Esophagus squamous epithelium (tissue), 5 donors: ENCODE measurements at places on chromosomes 4 and X.
A peak's percentile ranks its signal among the peaks of the same experiment; 100 is the strongest.

DNA sequence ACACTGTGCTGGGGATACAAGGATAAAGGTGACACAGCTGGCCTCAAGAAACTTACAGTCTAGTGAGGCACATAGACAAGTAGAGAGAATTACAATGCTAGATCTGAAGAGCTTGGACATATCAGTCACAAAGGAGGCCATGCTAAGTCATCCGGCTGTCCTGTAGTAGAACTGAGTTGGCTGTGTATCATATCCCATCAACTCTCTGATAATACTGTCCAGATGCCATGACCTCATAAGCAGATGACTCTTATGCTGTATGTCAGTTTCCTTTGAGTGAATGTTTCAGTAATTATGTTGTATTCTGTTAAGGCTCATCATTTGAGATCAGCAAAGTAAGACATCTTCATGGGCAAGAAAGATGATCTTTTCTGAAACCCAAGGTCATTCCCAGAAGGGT, 442.9 kb downstream of the MID1IP1 start:
- no peaks in the 10 kb centered on the region for H3K27me3 ChIP-seq
- DNase-seq = no peak
- no peak overlapping the region for H3K4me3 ChIP-seq

DNA sequence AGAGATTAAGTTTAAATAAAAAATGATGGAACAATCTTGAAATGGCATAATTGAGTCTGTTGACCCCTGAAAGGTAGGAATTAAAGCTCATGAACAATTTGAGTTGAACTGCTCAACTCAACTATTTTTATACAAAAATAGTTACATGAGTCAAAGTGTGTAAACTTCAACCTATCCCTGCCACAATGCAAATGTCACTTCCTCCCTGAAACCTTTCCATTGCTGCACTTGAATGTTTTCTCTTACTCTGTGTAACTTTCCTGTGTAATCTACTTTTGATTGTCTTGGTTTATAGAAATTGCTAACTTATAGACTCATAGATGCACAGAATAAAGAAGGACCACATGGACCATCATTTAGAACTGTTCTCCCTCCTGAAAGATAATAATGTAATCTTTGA, 218.5 kb downstream of the GBA3 start:
- H3K27ac ChIP-seq = no peak overlapping the region
- DNase-seq = no peak
- no peaks in the 10 kb centered on the region for H3K27me3 ChIP-seq
- no peaks in the 10 kb centered on the region for H3K36me3 ChIP-seq

GRCh38 chr4:73682508-73682907, 57.9 kb upstream of the CXCL8 start:
- H3K27ac ChIP-seq = peak overlapping the region; percentile 33
- DNase-seq = no peak
- H3K27me3 ChIP-seq = no peaks in the 10 kb centered on the region
- no peaks in the 10 kb centered on the region for H3K36me3 ChIP-seq
- no peak overlapping the region for H3K4me3 ChIP-seq

- H3K4me1 ChIP-seq = peaks cover 13% of the 10 kb centered on the region
- DNase-seq = no peak
- no peaks in the 10 kb centered on the region for H3K36me3 ChIP-seq
- H3K27me3 ChIP-seq = no peaks in the 10 kb centered on the region
- H3K4me3 ChIP-seq = no peak overlapping the region
Observed at GRCh38 chrX:8191022-8191421, 20.0 kb upstream of the VCX2 start.

DNA sequence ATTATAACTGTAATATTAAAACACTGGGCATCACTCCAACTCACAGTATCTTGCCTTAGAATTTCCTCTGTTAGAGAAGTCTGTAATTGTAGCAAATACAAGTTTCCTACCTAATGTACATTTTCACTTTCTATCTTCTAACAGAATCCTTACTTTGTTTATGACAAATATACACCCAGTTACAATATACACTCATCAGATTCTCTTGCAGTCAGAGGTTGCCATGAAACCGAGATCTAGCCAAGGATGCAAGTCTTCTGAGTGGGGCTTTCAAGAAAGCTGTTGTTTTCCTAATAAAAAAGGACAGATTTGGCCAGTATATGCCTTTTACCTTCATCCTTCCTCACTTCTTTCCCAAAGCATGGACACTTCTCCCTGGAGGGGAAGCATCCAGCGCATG, 228.9 kb downstream of the SCFD2 start:
- no peak overlapping the region for H3K4me3 ChIP-seq
- H3K4me1 ChIP-seq = no peaks in the 10 kb centered on the region
- no peaks in the 10 kb centered on the region for H3K36me3 ChIP-seq

GRCh38 chr4:32485956-32486355, 1765.8 kb downstream of the PCDH7 start:
- H3K4me3 ChIP-seq = no peak overlapping the region
- DNase-seq = no peak
- H3K27me3 ChIP-seq = no peaks in the 10 kb centered on the region
- no peak overlapping the region for H3K27ac ChIP-seq
- no peaks in the 10 kb centered on the region for H3K4me1 ChIP-seq

DNA sequence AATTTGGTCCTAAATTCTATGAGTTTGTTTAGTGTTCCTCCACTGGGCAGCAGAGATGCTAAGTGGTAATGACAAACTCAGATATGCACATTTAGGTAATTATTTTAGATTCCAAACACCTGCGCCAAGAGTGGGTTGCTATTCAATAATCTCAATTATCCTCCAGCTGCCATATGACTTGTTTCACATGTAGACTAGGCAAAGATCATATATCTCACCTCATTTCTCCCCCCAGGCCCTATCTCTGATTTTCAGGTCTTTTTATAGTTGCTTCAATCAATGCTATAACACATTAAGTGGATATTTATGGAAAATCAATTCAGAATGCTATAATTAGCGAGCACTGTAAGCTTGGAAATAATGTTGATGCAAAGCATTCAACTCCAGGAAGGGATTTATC, 217.6 kb downstream of the KCTD8 start:
- H3K27ac ChIP-seq = no peak overlapping the region
- H3K4me1 ChIP-seq = no peaks in the 10 kb centered on the region
- H3K27me3 ChIP-seq = no peaks in the 10 kb centered on the region
- H3K36me3 ChIP-seq = no peaks in the 10 kb centered on the region
- no peak overlapping the region for H3K4me3 ChIP-seq
- no peak for DNase-seq

GRCh38 chr4:127985989-127986388, 20.8 kb downstream of the ABHD18 start:
- DNase-seq = no peak
- H3K27ac ChIP-seq = no peak overlapping the region
- peaks cover 74% of the 10 kb centered on the region for H3K36me3 ChIP-seq
- H3K4me3 ChIP-seq = no peak overlapping the region
- no peaks in the 10 kb centered on the region for H3K4me1 ChIP-seq

- no peaks in the 10 kb centered on the region for H3K36me3 ChIP-seq
- H3K27me3 ChIP-seq = no peaks in the 10 kb centered on the region
- H3K27ac ChIP-seq = no peak overlapping the region
- no peak overlapping the region for H3K4me3 ChIP-seq
Observed at GRCh38 chrX:9522378-9523155, 57.7 kb downstream of the TBL1X start.

DNA sequence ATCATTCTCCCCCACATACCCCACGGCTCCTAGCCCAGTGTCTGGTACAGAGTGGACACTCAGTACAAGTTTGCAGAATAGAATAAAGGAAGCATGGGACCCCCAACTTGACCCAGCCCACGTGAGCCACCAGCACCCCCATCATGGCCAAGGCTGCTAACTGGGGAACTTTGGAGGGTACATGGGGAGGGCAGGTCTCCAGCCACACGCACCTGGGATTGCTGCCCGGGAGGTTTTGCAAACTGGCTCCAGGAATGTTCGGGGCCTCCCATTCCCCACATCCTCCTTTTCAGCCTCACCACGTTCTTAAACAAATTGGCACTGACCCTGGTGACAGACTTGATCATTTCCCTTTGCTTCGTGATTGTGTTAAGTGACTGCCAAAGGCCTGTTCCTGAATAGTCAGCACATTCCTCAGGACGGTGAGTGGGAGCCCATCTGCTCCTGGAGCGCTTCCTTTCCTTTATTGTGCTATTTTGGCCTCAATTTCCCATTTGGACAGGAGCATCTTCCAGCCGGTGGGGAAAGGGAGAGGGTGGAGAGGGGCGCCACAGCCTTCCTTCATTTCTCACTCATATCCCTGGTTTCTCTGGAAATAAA, 18.7 kb upstream of the XPNPEP2 start:
- H3K36me3 ChIP-seq = no peaks in the 10 kb centered on the region
- no peak overlapping the region for H3K4me3 ChIP-seq
- no peak overlapping the region for H3K27ac ChIP-seq

DNA sequence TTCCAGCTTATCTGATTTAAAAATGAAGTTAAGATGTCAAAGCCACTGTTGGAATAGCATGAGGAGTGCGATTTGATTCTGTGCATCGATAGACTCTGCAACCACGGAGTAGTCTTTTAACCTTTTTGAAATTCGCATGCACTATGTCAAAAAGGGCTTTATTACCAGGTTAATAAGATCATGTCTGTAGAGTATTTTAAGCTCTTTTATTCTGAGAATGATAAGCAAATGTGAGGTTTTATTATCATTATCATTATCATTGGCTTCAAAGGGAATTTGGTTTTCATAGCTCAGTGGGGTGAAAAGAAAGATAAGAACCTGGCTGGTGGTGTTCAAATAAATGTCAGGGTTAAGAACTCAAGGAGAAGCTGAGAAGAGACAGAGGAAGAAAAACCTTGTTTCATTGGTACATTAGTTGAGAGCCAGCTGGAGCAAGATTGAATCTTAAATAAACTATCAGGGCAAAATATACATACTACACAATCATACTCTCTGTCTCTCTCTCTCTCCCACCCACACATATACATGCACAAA, 102.6 kb downstream of the MMRN1 start:
- H3K27ac ChIP-seq = no peak overlapping the region
- DNase-seq = no peak
- H3K27me3 ChIP-seq = no peaks in the 10 kb centered on the region

GRCh38 chr4:1815096-1815996, 22.3 kb downstream of the FGFR3 start:
- H3K27me3 ChIP-seq = no peaks in the 10 kb centered on the region
- no peak overlapping the region for H3K4me3 ChIP-seq
- H3K4me1 ChIP-seq = no peaks in the 10 kb centered on the region
- peaks cover 60% of the 10 kb centered on the region for H3K36me3 ChIP-seq
- H3K27ac ChIP-seq = no peak overlapping the region
- no peak for DNase-seq

GRCh38 chr4:48752726-48753125, 27.4 kb downstream of the FRYL start:
- H3K4me3 ChIP-seq = no peak overlapping the region
- H3K27me3 ChIP-seq = no peaks in the 10 kb centered on the region

DNA sequence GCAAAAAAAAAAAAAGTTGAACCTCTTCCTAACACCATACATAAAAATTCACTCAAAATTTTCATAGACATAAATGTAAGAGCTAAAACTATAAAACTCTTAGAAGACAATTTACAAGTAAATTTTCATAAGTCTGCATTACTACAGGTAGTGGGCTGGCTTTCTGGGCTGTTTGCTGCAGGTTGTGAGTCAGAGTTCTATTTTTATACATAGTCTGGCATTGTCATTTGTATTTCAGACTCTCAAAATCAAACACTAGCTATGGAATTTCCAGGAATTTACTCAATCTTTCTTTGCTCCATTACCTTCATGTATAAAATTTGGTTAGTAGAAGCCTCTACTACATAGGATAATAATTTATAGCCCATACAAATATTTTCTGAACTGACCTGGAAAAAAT, 227.2 kb downstream of the COX18 start:
- no peaks in the 10 kb centered on the region for H3K36me3 ChIP-seq
- H3K4me1 ChIP-seq = no peaks in the 10 kb centered on the region
- DNase-seq = no peak
- no peak overlapping the region for H3K4me3 ChIP-seq
